ENCODE measurements at places on chromosomes 2 and 18.
A peak's percentile ranks its signal among the peaks of the same experiment; 100 is the strongest.

GRCh38 chr2:190579915-190580846 is 45.7 kb upstream of the NEMP2 start:
- DNase-seq, result no peak

DNA sequence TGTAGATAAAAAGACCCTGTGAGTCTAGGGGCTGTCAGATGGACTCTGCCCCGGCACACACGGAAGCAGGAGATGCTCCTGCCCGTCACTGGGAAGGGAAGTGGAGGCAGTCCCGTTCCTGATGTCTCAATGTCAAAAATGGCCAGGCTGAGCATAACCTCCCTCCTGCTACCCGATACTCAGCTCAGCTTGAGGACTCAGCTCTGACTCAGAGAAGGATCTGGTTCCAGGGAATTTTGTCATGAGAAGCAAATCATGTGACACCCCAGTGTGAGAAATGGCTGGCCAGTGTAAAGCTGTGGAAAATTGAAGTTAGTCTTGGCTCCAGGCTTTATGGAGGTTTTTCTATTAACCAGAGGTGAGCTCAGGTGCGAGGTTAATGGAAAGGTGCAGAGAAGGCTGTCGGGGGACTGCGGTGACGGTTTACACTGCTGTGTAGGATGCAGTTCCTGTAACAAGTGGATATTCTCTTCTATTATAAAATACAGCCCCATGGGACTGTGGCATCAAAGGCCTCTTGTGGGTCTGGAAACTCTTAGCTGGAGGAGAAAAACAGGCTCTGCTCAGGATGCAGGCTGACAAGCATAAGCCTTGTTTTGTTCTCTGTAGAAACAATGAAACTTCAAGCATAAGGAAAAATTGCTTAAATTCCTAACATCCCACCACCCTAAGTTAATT is 24.7 kb upstream of the AGAP1 start:
- DNase-seq, result no peak

GRCh38 chr2:74948779-74949178 is 9.7 kb upstream of the POLE4 start:
- no peak for DNase-seq

DNA sequence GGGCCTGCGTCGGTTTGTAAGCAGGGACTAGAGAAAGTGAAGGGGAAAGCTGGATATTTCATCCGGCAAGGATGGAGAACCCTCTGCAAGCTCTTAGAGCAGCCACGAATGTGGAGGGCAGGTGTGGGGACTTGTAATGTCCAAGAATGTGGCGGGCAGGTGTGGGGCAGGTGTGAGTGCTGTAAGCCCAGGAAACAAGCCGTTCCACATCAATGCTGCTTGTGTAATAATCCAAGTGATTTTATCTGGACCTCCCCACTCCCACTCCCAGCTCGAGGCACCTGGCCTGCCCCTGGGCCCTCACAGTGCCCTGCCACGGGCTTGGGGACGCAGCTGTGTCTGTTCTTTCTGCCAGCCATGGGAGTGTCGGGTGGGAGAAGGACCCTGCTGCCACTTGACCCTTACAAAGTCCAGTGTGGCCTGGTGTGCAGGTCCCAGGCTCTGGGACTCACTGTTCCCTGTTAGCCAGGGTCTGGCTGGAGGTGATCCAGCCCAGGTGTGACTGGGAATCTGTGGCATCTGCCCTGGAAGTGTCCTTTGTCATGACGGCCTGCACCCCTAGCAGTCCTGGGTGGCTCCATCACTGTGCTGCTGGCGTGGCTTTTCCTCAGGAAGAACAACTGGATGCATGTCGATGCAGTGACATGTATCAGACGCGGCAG is 42.8 kb downstream of the SOX11 start:
- no peak for DNase-seq

DNA sequence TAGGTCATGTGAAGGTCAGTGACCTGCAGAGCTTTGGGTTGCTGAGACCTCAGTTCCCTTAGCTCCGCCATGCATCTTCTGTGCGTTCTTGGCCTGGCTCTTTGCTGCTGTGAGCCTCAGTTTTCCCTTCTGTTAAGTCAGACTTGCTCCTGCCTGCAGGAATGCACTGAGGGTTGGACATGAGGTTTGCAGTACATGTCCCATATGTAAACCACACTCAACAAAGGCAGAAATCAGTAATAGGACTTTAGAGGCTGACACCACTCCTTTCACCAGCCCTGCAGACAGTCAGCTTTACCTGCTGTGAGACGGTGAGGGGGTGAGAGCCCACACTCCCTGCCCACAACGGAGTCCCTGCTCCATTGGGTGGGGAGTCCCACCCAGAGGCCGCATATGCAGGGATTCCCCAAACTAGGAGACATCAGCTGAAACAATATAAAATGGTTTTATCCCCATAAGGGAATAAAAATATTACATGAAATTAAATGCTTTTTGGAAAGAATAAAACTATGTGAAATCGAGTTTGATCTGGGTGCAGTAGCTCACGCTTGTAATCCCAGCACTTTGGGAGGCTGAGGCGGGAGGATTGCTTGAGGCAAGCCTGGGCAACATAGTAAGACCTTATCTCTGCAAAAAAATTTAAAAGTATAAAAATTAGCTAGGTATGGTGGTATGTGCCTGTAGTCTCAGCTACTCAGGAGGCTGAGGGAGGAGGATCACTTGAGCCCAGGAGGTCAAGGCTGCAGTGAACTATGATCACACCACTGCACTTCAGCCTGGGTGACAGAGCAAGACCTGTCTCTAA is 55.1 kb downstream of the MYO7B start:
- no peak for DNase-seq

DNA sequence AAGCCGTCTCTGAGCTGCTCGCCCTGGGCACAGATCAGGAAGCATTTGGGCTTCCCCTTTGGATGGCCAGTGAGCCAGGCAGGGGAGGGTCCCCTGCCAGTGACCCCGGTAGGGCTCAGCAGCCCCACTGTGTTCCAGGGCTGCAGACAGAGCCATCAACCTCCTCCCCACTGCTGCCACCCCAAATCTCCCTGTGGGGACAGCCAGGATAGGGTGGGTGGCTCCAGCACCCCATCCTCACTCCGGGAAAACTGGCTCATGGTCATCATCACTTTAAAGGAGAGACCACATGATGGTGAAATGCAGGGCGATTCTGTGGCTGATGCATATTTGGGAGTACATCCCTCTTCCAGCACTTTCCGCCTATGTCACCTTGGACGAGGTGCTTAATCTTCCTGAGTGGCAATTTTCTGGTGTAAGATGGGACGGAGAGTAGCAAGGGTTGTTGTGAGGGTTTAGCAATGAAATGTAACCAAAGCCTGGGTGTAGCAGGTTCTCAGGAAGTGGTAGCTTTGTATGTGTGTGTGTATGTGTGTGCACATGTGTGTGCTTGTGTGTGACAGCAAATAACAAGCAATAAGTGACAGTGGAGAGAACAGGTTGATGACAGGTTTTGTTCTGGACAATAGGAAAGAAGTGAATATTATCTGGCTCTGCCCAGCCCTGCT is 61.8 kb downstream of the ACAA2 start:
- DNase-seq, result no peak

DNA sequence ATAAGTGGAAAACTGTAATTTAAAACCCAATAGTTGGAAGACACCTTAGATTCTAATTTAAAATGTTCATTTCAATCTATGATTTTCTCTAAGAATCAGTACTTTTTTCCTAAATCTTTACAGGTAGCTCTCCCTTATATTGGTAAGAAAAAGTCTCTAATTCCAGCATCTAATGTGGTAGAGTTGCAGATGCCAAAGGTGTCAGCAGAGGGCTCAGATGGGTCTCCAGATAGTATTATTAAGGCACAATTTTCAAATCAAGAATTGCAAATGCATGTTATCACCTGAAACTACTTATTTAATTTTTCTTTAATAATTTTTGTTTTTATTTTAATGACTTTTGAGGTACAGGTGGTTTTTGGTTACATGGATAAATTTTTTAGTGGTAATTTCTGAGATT is 25.5 kb upstream of the ITGA4 start:
- no peak for DNase-seq

DNA sequence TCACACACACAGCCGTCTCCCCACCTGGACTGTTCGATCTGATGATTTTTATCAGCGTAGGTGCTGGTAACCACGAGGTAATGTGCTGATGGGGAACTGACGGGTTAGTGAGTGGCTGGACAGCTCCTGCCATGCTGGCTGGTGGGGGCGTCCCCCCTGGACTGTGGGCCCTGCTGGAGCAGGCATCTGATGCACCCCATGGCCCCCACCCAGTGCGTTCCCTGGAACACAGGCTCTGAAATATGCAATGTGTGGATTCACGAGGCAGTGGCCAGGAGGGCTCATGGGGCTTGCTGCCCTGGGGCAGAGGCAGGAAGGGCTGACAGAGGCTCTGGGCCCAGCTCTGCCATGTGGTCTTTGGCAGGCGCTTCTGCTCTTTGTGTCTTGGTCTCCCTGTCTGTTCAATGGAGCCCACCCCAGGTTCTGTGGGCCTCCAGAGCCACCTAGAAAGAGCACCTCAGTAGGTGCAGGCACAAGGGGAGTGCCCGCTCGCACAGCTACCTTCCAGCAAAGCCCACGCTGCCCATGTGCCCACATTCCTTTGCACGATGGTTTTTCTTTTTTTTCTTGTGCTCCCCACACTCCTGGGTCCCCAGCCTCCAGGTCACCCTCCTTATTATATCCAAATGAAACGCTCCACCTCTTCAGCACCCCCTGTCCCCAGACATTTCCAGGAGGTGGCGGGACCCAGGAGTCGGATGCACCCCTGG is 10.3 kb upstream of the PXDN start:
- peak; percentile 19 for DNase-seq

DNA sequence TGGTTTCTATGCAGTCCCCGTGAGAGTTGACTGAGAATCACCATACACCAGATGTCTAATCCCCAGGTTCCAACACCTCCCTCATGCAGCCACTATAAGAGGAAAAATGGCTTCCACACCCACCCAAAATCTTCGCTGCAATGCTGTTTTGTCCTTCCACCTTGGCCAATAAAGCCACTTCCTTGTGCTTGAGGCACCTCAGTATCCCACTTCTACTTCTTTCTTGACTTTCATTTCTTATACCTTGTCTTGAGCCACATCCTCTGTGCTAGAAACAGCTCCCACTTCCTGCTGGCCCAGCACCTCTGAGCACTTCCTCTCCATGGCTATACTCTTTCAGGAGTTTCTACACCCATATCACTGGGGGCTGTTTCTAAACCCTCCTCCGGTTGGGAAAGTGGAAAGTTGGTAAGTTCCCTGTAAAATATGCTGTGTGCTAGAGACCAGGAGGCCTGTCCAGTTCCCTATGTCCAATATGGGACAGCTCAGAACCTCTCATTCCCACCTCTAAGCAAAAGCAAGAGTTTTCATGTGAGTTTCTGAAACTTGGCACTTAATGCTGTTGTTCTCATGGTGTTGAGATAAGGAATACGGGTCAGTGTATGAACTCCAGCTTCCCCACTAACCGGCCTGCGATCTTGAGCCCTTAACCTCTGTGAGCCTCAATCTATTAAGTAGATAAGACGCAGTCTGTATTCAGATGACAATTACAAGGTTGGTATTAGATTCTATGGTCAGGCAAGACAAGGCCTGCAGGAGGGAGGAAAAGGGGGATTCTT is 209.1 kb upstream of the ID2 start:
- no peak for DNase-seq

DNA sequence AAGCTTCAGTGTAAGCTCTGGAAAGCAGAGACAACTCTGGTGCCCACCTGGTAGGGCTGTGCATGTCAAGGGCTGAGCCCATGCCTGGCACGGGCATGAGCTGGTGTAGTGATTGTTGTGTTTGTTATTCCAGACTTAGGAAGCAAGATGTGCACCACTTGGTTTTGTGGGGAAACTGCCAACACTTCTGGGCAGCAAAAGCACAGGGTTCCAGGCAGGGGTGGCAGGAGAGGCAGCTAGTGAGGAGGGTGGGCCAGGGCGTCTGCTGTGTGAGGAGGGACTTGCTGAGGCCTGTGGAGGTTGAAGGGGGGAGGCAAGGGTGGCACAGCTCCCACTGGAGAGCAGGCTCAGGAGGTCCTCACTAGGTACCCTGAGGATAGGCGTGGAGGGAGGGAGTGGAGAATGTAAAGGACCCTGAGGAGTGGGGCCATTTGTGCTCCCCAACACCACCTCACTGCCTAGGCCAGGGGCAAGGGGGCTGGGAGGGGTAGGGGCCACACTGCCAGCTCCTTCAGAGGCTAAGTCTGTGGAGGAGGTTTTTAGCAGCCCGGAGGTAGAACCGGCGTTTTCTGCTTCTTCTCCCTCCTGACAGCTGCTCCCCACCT is 104.0 kb upstream of the POU3F3 start:
- no peak for DNase-seq

DNA sequence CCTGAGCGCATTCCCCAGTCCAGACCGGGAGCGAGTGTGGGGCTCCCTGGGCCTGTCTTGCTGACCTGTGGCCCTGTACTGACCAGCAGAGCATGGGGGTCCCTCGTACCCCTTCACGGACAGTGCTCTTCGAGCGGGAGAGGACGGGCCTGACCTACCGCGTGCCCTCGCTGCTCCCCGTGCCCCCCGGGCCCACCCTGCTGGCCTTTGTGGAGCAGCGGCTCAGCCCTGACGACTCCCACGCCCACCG is 5.3 kb downstream of the NEU4 start:
- DNase-seq, result no peak

DNA sequence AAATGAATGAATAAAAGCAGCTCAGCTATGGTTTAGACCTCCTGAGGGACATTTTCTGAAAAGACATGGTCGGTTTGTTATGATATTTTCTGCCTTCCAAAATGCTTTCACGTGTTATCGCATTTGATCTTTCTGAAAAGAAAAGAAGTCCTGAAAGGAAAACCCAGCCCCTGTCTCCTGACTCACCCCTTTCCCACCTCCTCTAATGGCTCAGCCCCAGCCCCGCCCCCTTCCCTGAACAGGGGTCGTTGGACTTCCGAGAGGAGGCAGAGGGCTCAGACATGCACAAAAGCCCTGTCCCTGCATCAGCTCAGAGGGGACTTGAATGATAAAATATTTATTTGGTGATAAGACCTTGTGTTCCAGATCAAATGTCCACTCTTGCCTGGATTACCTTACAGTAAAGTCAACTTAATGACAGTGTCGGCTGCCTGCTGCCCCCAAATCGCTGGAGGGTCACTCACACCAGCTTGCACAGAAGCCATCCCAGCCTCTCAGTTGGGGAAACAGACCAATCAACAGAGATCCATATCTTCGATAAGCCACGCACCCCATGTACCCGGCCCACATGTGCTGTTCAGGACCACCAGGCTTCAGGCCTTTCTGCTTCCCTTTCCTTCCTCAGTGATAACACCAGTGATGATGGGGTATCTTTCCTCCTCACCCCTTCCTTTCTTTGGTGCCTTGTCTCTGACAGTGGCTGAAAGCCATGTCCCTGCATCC is 69.6 kb downstream of the CLHC1 start:
- no peak for DNase-seq

All from RWPE2 (cell line).